ENCODE measurements at places on chromosomes 2 and 18.

DNA sequence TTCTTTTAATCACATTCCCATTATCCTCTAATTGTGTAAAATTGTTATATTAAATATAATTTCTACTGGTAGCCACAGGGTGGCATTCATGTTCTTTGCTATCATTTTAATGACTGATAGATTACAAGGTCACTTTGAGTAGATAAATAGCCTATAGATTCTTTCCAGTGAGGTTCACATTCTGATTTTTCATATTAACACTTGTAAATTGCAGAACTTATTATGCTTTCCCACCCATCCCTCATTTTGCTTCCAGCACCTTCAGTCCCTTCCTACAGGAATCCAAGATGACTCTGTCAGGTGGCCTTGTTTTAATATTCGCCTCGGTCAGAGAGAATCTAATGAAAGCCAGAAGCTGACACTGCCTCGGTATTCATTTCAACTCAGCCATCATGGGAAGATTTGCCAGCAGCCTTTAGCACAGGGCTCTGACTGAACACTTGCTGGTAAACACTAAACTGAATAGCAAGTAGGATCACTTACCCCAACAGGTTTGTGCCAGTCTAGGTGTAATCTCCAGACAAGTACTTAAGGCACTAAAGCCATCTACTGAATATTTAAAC, 101.2 kb upstream of the FSHR start:
- DNase-seq: no peak

DNA sequence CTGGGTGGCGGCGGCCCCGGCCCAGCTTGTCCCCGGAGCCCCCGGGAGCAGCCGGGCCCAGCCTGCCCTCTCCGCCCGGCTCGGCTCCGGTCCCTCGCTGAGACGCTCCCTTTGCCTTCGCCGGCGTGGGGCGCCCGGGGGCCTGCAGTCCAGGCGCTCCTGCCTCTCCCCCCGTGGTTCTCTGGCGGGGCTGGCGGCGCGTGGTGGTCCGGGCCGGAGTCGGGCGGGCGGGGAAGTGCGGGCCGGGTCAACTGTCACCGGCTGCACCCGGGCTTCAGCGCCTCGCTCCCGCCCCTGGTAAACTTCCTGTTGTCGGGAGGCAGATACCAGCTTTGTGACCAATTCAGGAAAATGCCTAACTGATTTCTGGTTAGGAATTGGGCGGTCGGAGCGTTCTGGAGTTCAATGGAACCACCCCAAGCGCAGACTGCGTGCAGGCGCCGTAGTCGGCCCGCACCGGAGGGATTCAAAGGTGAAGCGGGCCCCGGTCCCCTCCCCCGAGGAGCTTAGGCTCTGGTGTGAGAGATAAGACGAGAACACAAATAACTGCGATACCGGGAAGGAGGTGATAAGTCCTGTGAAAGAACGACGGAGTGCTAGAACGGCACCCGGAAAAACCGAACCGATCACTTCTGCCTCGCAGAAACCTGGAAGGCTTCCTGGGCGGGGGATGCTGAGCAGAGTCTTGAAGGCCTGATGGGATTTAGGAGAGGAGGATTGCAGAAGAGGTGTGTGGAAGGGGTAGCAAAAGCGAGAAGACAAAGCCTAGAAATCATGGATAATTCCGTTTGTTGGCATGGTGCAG, 891 bp downstream of the CAB39 start:
- DNase-seq: no peak

DNA sequence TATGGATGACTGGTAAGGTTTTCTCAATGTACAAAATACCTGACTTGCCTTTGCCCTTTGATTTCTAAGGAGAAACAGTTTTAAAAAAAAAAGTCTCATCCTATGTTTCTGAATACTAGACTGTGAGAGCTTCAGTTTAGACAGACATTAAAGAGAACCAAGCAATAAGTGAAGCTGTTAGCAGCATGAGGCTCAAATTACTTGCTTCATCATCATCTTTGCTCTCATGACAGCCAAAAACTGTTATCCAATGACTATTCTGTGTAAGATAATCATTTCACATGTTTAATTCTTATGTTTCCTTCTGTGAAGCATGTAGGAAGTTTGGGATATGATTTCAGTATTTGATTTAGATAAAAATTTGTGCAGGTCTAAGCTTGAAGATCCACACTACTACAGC, 129.2 kb downstream of the COMMD1 start:
- DNase-seq: no peak

DNA sequence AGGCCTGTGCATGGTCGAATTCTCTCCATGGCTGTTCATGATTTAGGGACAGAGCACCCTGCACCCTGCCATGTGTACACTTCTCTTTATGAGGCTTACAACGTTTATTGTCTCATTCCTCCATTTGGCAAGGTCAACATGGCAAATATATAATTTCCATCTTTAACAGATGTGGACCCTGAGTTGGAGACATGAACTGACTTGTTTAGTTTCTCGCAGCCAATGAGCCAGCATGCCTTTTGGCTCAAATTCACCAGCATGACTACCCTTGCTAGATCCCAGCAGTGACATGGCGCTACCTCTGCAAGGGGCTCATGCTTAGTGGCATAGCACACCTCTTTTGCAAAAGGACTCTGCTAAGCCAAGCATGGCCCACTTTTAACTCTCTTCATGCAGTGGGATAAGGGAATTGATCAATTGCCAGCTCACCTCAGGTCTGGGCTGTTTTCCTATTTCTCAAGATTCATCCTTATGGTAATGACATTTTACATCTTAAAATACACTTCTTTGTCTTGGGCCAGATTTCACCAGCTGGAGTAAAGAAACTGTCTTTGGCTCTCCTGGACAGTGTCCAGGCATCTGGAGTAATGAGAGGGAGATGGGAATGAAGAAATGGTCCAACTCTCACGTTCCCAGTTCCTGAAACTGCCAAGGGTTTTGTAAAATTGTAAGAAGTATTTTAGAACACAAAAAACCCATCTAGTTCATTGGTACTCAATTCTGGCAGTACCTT, 159.5 kb downstream of the SETBP1 start:
- no peak for DNase-seq

GRCh38 chr18:43830303-43830702, 553.0 kb upstream of the SYT4 start:
- no peak for DNase-seq

GRCh38 chr2:8241317-8241716, 440.5 kb upstream of the ID2 start:
- no peak for DNase-seq

GRCh38 chr2:24820175-24820513, 26.9 kb downstream of the CENPO start:
- DNase-seq: no peak

- no peak for DNase-seq
Measured at GRCh38 chr2:217942731-217943335, 60.0 kb downstream of the TNS1 start.

DNA sequence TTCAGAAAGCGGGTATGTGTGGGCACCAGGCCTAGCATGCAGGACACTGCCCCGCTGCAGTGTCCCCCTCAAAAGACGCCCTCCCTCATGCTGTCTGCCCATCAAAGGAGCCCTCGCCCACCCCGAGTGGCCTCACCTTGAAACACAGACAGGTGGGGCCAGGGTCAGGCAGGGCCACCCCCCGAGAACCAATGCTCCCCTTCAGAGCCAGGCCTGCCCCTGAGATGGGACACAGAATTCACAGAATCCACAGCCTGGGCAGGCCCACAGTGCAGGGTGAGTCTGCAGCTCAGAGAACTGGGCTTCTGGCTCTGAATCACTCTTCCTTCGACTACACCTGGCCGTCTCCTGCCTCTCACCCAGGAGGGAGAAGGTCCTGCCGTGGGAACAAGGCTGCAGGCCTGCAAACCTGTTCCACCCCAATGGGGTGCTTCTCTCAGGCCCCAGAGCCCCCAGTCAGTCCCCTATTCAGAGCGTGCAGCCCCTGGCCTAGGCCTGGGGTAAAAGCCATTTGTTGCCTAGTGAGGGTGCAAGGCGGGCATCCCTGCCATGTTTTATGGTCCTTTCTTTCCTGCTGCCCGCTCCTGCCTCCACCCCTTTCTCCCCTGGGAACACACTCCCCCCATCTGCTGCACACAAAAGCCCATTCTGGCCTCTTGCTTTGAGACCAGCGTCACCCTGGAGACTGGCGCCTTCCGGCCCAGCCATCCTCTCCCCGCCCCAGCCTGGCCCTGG, 11.3 kb upstream of the ARHGEF4 start:
- DNase-seq: no peak

DNA sequence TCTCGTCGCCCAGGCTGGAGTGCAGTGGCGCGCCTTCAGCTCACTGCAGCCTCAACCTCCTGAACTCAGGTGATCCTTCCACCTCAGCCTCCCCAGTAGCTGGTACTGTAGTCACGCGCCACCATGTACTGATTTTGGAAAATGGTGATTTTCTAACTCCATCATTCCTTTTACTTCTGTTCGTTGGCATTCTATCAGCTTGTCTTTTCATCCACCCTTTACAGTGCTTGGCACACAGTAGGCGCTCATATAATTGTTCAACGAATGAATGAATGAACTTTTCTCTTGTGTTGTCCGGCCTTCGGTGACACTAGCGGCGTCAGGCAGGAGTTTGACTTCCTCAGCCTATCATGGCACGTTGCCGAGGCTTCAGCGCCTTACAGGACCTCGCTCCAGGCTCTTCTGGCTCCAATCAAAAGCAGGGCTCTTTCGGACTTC, 373 bp upstream of the MTHFD2 start:
- DNase-seq: no peak

DNA sequence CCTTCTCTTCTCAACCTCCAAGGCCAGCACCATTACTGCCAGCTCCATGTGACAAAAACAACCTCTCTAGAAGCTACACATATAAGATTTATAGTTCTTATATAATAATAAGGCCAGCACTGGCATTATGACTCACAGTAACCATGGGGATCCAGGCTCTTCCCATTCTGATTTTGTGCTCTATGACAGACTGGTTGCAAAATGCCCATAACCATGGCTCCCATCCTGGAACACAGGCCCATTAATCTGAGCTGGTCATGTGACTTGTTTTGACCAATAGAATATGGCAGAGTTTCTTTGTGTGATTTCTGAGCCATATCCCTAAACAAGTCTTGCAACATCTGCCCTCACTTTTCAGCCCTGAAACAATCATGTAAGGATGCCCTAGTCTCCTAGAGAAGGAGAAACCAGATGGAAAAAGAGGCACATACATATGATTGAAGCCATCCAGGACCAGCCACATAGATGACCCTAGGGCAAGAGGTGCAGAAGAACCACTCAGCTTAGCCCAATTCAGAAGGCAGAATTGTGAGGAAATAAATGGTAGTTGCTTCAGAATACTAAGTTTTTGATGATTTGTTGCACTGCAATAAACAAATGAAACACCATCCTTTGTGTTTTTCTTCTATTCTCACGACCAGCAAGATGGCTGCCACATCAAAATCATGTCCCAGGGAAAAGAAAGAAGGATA, 173.9 kb downstream of the SUCLG1 start:
- DNase-seq: no peak

DNA sequence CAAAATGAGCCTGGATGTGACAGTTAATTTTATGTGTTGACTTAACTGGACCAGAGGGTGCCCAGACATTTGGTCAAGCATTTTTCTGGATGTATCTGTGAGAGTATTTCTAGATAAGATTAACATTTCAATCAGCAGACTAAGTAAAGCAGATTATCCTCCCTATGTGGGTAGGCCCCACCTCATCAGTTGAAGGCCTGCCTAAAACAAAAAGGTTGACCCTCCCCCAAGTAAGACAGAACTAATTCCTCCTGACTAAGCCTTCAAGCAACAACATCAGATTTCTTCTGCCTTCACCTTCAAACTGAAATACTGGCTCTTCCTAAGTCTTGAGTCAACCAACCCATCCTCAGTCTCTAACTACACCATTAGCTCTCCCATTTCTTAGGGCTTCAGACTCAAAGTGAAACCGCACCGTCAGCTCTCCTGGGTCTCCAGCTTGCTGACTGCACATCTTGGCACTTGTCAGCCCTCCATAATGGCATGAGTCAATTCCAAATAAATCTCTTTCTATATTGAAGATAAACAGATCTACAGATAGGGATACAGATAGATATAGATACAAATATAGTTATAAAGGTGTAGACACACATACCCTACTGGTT, 47.9 kb downstream of the MEMO1 start:
- no peak for DNase-seq

- no peak for DNase-seq
Measured at GRCh38 chr2:228545748-228546145, 364.3 kb upstream of the SPHKAP start.

GRCh38 chr2:17208511-17208910, 309.7 kb downstream of the RAD51AP2 start:
- no peak for DNase-seq

GRCh38 chr2:192354512-192355244, 159.9 kb upstream of the TMEFF2 start:
- DNase-seq: no peak

- no peak for DNase-seq
Measured at GRCh38 chr18:74549591-74550104, 15.3 kb downstream of the CNDP1 start.

GRCh38 chr2:163157891-163158496, 319.4 kb upstream of the KCNH7 start:
- DNase-seq: no peak

DNA sequence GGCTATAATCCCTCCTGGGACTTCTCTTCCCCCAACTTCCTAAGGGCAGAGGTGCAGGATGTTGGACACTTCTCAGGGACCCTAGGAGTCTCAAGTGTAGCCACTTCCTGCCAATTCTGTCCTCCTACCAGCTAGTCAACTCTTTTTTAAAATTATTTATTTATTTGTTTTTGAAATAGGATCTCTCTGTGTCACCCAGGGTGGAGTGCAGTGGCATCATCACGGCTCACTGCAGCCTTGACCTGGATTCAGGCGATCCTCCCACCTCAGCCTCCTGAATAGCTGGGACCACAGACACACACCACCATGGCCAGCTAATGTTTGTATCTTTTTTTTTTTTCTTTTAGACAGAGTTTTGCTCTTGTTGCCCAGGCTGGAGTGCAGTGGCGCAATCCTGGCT, 11.5 kb downstream of the SFTPB start:
- no peak for DNase-seq

DNA sequence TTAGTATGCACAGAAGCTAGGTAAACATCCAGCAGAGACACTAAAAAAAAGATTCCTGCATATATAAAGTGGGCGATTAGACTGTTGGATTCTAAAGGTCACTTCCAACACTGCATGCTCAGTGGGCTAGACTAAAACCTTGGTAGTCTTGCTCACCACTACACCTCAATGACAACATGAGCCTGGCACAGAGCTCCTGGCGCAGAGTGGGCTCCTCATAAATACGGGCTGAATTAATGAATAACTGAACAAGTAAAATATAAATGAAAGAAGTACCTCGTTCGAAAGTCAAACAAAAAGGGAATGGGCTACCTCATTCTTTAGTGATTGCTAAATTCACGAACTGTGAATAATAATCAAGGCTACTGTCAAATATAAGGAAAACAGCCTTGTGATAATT, 185.3 kb downstream of the STK39 start:
- no peak for DNase-seq

GRCh38 chr2:3631851-3632659, 25.9 kb upstream of the ALLC start:
- DNase-seq: no peak

DNA sequence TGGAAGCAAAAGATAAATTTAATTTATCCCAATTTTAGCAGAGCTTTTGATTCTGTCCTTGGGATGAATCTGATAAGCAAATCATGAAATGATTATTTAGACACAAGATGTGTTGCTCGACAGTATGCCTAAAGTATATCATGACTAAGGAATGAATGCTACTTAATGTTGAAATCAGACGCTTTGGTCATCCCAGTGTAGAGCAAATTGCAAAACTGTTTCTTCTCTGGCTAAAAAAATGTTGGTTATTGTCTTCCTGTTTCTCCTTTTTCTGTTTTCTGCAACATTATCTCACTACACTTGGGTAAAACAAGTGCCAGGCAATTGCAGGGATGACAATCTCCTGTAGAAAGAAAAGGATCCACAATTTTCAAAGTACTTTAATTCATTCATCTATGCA, 66.4 kb downstream of the BABAM2 start:
- DNase-seq: no peak
